ENCODE measurements at places on chromosomes 16 and 17.

GRCh38 chr17:48100591-48101011, 677 bp downstream of the CBX1 start:
- no peak for DNase-seq

- no peak for DNase-seq
Observed at GRCh38 chr16:2734844-2735515, 15.0 kb upstream of the PRSS27 start.

- no peak for DNase-seq
Observed at GRCh38 chr17:65265276-65265675, 128.1 kb downstream of the RGS9 start.

DNA sequence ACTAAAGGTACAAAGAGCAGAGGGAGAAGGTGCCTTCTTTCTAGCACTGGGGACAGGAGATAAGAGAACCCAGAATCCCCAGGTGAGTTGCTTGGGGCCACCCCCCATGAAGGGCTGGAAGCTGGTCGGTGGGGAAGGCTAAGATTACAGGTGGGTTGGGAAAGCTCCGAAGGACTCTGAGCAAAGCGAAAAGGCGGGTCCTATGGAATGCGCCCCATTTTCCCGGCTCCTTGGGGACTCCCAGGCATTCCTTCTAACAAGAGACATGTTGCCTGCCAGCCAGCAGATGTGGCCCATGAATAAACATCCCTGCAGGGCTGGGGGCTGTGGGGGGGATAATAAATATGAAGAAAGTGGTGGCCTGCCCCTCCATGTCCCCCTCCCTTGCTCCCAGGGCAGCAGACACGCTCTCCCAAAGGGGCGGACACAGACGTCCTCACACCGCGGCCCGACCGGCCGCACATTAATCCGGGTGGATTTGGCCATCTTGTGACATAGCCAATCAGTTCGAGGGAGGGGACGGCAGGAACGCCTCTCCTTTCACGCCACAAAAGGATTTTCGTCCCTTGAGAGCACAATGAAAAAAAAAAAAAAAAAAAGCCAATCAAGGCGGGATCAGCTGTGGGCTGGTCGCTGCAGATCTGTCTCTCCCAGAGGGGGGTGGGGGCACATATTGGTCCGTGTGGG, 98.5 kb downstream of the SOX9 start:
- DNase-seq: no peak

DNA sequence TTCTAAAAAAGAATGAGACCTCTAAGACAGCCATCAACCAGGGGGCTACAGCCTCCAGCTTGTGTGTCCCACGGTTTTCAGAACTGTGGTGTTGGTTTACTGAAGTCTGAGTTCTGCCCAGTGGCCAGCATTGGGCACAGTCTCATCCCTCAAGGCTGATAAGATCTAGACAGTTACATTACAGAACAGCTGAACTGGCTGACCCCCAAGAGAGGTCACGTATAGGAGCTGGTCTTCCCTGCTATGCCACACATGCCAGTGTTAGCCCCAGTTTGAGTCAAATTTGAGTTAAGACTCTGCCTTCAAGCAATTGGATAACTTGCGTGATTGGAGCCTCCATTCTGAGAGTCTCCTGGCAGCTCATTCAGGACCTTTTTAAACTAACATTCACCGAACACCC, 14.8 kb upstream of the NUP93 start:
- no peak for DNase-seq

- no peak for DNase-seq
Observed at GRCh38 chr17:9432934-9433421, 142.6 kb downstream of the STX8 start.

Data from stimulated activated CD4-positive, alpha-beta T cell treated with anti-CD3 and anti-CD28 coated beads, Interleukin-15, amount 100 ng/mL, for 1 hour (primary cell).